ENCODE measurements at places on chromosomes 5 and 9.

DNA sequence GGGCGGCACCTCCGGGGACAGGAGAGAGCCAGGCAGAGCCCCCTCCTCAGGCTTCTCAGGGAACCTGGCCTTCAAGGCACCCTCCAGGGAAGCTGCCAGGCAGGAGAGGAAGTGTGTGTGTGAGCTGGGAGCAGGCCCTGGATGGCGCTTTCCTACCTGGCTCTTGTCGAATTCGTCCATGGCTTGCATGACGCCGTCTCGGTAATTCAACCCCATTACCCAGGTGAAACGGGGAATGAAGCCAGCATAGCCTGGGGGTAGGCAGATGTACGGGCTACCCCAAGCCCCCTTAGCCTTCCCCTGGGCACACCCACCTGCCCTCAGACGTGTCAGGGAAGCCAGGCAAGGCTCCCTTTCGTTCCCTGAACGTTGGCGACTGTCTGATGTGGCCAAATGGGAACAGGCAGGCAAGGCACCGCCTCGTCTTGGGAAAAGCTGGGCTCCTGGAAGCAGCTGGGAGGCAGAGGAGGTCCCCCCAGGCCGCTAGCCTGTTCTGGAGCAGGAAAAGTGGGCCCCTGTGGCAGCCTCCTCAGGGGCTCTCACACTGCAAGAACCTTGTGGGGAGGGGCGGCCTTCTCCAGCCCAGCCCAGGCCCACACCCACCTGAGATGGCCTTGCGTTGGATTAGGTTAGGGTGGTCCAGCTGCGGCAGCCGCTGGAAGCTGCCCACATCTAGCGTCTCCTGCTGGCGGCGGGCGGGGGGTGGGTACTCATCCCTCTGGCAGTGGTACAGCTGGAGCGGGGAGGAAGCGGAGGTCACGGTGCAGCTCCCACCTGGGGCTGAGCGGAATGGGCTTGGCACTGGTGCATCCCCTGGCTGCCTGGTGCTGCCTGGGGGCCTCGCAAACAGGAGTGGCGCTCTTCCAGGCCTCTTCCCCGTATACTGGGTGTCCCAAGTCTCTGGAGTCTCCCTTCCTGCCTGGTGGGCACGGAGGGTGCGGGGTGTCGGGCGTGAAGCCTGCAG lies 3.7 kb downstream of the TUBB4B start:
- no peak for DNase-seq

DNA sequence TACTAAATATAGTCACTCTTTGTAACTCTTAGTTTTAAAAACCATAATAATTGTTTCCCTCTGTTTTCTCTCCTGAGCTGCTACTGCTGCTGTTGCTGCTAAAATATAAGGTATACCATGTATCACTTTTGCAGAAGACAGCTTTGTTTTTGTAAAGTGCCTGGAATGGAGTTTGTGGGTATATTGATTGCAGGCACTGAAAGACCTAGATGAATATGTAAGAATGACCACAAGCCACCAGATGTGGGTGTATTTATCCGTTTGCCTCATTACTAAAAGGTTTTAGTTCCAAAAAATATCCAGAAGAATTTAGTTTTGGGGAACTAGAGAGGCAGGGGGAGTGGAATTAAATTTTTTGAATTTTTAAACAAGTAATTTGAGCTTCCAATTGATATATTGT lies 151.1 kb upstream of the CDKN2B start:
- DNase-seq: no peak

- DNase-seq: no peak
Observed at GRCh38 chr5:89904442-89904841, 505.1 kb downstream of the CETN3 start.

GRCh38 chr5:90037646-90038045 lies 371.9 kb downstream of the CETN3 start:
- no peak for DNase-seq

GRCh38 chr5:126452477-126452876 lies 29.3 kb downstream of the GRAMD2B start:
- DNase-seq: no peak

- DNase-seq: no peak
Observed at GRCh38 chr5:33300209-33300742, 140.5 kb upstream of the TARS1 start.

GRCh38 chr9:83367326-83367725 lies 170.9 kb downstream of the FRMD3 start:
- no peak for DNase-seq

GRCh38 chr5:127011961-127012644 lies 18.3 kb downstream of the MARCHF3 start:
- no peak for DNase-seq

DNA sequence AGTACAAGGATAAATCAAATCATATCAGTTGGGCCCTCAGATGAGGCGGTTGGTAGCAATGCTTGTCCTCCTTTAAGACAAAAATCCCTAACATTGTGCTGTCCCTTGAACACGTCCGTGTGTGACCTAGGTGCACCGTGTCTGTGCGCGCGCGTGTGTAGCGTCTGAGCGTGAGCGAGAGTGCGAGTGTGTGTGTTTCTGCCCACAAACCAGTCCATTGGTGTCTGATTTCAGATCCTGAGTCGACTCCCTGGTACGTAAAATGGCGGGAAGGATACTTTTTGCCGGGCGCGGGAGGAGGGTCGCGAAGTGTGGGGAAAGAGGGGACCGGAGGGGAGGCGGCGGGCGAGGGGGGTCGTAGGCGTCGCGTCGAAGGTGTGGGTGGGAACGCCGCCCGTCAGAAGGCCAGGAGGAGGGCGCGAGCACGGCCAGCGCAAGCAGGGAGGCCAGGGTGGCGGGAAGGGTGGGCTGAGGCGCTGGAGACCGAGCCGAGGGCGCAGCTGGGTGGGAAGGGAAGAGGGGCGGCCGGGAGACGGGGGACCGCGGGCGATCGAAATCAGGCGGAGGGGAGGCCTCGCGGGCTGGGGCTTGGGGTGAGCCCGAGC lies 8.9 kb downstream of the OTP start:
- DNase-seq: no peak

DNA sequence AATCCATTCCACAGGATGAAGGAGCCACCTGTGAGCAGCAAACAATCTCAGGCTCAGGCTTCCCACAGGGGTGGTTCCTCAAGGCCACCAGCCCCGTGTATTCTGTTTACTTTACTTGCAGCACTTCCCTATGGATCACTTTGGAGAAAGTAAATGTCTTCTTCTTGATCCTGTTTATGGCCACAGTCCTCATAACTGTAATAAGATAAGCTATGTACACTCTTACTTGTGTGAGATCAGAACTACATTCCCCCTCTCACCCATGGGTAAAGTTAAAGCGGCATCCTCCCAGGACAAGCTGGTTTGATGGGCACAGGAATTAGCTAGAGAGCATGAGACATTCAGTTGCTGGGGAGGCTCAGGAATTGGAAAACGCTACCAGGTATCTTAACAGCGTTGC lies 86.1 kb downstream of the TMEM215 start:
- DNase-seq: no peak
